ENCODE measurements at places on chromosomes 5 and 9.

GRCh38 chr5:96743065-96743768 is 64.5 kb downstream of the ERAP1 start:
- no peak for DNase-seq

GRCh38 chr9:29556317-29556716 is 1983.0 kb upstream of the C9orf72 start:
- DNase-seq, result no peak

DNA sequence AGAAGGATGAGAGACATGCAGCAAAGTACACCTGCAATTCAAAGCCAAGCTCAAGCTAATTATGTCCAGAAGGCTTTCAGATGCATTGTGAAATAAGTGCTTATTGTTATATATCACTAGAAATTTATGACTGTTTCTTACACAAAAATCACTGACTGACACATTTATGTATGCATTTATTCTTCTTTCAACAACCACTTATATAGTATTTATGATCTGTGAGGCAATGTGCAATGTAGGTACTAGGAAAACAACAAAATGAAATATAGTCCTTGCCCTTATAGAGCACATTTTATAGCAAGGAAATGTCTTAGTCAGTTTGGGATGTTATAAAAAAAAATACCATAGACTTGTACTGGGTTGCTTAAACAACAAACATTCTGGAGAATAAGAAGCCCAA is 167.6 kb downstream of the YIPF5 start:
- no peak for DNase-seq

GRCh38 chr9:77771171-77771570 is 123.0 kb upstream of the GNA14 start:
- DNase-seq, result no peak

- no peak for DNase-seq
Measured at GRCh38 chr5:72266862-72267261, 53.2 kb downstream of the MRPS27 start.

- DNase-seq, result no peak
Measured at GRCh38 chr9:33633636-33634035, 109.6 kb downstream of the ANKRD18B start.

DNA sequence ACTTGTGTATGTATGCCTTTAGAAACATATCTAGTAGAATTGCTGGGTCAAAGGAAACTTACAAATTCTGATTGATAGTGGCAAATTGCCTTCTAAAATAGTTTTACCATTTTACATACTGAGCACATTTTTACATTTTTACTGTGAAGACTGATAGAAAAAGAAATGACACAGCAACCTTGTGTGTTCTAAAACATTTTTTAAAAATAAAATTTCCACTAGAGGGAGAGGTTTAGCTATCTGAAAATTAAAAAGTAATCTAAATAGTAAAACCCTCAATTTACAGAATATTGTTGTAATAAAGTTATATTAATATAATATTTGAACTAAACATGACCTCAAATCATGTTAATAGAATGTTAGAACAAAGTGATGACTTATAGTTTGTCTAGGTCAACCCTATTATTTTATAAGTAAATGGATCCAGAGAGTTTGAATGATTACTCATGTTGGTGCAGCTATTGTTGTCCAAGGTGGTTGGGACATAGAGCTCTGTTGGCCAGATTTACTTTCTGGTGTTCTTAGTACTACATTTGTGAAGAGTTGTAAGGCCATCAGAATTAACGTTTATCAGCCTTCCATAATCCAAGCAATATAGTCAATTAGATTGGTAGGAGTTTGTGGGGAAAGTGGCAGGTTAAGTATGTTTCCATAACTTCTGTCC is 17.2 kb downstream of the CENPP start:
- DNase-seq, result no peak

DNA sequence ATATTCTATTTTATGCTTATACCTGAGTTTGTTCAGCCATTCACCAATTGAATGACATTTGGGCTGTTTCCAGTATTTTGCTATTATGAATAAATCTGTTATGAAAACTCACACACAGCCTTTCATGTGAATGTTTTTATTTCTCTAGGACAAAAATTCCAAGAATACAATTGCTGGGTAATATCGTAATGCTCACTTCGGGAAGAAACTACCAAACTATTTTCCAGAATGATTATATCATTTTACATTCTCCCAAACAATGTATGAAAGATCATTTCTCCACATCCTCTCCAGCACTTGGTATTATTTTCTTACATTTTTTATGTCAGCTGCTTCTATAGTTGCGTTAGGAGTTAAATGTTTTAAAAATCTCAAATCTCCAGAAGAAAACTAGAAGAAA is 58.3 kb upstream of the LHFPL2 start:
- no peak for DNase-seq

DNA sequence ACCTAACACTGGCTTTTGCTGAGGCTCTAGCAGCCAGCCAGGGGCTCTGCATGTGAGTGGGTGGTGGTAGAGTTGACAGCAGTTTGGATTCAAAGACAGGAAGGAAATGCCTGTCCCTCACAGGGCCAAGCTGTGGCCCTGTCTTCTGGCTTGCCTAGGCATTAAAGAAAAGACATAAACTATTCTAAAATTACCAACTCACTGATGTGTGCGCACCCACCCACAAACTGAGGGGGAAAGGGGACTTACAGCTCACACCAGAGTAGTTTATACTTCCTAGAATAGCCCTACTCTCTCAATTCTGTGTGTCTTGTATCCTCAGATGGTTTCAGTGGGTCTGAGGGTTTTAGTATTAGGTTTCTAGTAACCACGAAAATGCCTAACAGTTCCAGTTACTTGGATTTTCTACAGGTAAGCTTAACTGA is 18.3 kb upstream of the IL13 start:
- no peak for DNase-seq

- no peak for DNase-seq
Measured at GRCh38 chr9:70147196-70147595, 103.5 kb downstream of the MAMDC2 start.

DNA sequence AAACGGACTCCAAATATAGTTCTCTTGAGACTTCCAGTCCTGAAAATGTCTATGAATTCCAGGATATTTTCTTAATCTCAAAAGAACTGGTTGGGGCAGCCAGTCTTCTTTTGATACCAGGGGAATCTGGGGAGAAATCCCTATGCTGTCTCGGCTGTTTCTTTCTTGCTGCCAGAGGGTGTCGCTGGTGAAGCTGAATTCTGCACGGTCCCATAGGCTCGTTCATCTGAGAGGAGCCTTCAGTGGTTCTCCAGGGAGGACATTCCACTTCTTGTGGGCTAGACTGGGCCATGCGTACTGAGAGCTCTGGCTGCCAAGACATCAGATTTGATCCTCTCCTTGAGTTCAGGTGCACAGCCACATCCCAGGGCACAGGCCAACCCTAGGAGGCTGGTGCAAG is 155.0 kb upstream of the CLINT1 start:
- DNase-seq, result peak; percentile 15

GRCh38 chr9:108434036-108434435 is 421.8 kb downstream of the ACTL7B start:
- DNase-seq, result no peak

GRCh38 chr5:52952483-52952882 is 36.7 kb upstream of the ITGA2 start:
- DNase-seq, result no peak

GRCh38 chr5:64861281-64861680 is 92.6 kb downstream of the CWC27 start:
- DNase-seq, result no peak

DNA sequence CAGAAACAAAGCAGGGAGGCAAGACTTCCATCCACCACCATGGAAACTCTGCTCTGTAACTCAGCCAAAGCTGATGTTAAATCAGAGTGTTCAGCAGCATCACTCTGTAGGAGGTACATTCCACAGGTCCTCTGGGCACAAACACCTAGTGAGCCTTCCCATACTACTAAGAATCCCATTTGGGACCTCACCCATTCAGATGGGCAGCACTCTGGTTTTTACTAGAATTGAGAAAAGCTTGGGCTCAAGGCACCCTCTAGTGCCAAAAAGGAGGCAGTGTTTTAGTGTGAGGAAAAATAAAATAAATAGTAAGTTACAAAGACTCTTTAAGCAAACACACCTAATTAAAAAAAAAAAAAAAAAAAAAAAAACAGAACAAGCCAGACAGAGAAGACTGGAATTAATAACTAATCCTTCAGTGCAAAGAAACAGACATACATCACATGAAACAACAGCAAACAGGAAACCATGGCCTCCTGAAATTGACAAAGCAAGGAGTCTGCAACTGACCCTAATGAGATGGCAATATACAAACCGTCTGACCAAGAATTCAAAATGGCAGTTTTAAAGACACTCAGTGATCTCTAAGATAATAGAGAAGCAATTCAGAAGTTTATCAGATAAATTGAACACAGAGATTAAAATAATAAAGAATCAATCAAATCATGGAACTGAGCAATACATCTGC is 159.5 kb downstream of the GNA14 start:
- DNase-seq, result no peak

GRCh38 chr9:126461608-126462007 is 135.0 kb downstream of the MVB12B start:
- DNase-seq, result no peak

- DNase-seq, result no peak
Measured at GRCh38 chr9:97717866-97718265, 20.7 kb upstream of the XPA start.

DNA sequence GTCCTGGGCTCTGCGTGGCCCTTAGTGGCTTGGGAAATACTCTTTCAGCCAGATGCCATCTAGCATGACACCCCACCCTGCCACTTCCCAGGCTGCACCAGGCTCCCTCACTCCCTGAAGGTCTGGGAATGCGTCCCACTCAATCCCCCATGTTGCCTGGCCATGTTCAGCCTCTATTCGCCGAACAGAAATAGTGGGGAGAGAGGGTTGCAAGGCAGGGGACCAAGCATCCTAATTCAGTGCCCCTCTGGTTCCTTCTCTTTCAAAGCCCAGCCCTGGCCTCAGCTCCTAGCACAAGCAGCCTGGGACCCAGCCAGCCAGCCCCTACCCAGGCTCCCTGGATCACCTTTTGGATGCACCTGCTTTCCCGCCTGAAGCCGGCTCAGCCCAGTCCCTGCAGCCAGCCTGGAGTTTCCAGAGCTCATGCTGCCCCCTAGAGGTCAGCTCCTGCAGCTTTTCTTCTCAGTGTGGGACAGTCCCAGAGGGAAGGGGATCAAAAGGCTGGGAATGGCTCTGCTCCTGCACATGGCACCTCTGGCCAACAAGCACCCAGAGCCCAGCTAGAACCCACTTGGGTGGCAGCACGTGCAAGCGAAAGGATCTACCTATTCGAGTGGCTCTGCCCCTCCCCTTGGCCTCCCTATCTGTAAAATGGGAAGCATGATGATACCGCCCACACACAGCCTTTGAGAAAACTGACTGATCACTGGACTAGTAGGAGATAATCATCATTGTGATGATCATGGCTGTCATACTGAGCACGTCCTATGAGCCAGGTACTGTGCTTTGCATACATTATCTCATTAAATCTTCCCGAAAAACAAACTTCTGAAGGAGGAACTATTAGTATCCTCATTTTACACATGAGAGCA is 48.7 kb upstream of the C5orf58 start:
- peak; percentile 41 for DNase-seq

GRCh38 chr5:170450061-170450669 is 53.7 kb upstream of the KCNIP1 start:
- no peak for DNase-seq

- DNase-seq, result no peak
Measured at GRCh38 chr9:131402073-131402472, 8.2 kb downstream of the PRRC2B start.

DNA sequence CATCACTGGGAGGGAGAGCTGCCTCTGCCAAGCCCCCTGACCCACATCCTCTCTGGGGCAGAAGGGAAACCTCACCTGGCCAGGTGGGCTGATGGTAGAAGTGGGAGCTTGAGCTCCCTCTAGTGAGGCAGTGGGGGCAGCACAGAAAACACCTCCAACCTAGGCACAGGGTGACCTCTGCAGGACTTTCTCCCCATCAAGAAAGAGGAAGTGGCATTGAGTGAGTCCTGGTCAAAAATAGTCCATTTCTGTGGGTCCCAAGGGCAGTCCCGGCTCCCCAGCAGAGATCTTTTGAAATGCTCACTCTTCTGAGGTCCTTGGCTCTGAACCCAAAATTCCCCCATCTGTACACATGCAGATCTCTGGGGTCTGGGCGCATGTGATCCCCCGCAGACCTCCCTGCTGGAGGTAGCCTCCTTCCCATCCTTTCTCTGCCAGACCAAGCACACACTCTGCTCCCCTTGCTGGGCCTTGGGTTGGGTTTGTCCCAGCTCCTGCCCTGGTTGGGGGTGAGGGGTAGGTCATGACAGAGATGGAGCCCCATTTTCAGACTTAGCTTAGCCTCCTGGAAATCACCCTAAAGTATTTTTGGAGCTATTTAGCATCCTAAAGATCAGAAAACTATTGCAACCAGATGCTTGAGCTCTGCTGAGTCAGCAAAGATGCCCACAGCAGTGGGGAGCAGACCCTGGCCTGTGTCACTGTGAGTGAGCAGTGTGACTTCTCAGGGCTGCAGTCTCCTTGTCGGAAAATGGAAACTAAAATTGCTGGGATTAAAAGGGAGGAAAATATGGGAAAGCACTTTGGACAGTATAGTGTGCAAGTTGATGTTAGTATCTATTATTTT is 41.6 kb upstream of the LCP2 start:
- DNase-seq, result no peak

DNA sequence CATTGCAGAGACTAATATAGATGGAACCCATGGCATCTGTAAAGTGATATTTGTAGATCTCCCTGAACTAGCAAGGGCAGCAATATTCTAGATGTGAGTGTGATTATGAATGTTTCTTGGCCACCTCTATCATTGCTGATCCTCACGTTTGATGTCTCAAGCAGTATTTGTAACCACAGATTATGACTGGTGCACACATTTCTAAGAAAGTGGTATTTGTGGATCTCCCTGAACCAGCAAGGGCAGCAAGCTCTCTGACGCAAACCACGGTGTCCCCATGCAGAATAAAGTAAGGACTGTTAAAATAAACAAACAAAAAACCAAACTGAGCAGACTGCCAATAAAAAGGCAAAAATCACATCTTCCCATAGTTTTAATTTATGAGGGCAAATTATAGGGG is 301.3 kb downstream of the CSNK1G3 start:
- no peak for DNase-seq

DNA sequence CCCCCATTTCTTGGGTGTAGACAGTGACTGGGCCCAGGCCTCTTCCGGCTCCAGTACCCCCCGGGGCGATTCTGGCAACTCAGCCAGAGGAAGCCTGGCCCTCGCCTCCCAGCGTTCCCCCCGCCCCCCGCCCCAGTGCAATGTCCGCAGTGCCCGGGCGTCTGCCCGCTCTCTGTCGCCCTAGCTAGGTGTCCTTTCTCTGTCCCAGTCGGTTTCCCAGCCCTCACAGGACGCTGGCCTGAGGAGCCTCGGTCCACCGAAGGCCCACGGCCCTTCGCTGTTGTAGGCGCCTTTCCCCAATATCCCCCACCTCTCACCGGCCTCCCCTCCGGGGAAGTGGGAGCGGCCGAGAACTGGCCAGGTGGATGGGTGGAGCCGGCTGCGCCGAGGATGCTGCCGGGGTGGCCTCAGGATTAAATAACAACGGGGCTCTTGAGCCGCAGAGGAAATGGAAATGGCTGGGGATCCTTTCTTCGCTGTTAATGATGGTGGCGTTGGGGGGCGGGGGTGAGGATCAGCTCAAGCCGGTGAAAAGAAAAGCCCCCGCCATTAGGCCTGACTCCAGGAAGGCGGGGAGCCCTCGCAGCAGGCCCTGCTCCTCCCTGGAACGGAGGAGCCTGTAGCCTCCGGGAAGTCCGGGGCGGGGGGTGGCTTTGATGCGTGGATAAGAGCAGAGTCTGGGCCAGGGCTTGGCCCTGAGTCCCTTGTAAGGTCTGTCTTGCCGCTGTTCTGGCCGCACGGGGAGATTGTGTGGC is 1.1 kb upstream of the SPRY4 start:
- DNase-seq, result no peak

- DNase-seq, result no peak
Measured at GRCh38 chr9:126217797-126218196, 108.8 kb upstream of the MVB12B start.

GRCh38 chr9:91725651-91726050 is 224.4 kb downstream of the ROR2 start:
- no peak for DNase-seq

Measured in GOT3 (cell line).